ENCODE measurements at places on chromosomes 3 and 15. TPM values are rescaled to one million over a fixed set of nuclear protein-coding genes. Genes with fewer than 3 reads are reported as not detected.

GRCh38 chr15:59688423-59688781, 718 bp downstream of the BNIP2 start:
- no peak for DNase-seq

DNA sequence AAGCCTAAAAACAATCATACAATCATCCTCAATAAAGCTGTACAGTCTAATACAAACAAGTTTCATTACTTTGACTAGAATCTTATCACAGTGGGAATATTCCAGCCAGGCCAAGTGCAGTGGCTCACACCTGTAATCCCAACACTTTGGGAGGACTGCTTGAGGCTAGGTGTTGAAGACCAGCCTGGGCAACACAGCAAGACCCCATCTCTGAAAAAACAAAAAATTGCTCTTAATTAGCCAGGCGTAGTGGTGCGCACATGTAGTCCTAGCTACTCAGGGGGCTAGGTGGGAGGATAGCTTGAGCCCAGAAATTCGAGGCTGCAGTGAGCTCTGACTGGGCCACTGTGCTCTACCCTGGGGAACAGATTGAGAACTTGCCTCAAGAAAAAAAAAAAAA, 3.3 kb downstream of the RPN1 start:
- DNase-seq: no peak

- no peak for DNase-seq
Observed at GRCh38 chr15:90742087-90742486, 24.9 kb downstream of the BLM start.

GRCh38 chr15:92625251-92625980, 30.2 kb downstream of the FAM174B start:
- no peak for DNase-seq

GRCh38 chr3:180420016-180420415, 181.9 kb upstream of the TTC14 start:
- no peak for DNase-seq

- DNase-seq: no peak
Observed at GRCh38 chr15:63997715-63998442, 48.4 kb downstream of the DAPK2 start.

ACTC1 gene
- not detected for total RNA-seq

PROS1 gene
- not detected for total RNA-seq

SMCO1 gene
- not detected for total RNA-seq

CILP gene
- 0.18 TPM for total RNA-seq

Measured in activated B cell treated with CpG ODN at 0.5 μM for 24 hours (primary cell).